ENCODE measurements at places on chromosomes 3 and 15.
A peak's percentile ranks its signal among the peaks of the same experiment; 100 is the strongest.

DNA sequence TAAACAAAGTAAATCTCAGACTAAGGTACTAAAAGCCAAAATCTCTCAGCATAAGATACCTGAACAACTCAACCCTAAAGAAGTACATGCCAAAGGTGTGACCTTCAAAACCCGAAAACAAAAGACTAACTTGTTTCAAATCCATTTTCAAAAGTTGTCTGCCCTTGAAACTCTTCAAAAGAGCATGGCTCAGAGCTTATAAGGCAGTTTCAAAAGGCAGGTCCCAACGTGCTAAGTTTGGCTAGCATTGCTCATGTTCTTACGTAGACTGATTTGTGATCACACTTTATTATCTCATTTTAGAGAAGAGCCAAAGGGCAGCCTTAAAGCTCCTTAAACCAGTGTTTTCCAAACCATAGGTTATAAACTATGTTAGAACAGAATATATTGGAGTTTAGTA, 112.2 kb downstream of the FEZF2 start:
- no peak for DNase-seq

DNA sequence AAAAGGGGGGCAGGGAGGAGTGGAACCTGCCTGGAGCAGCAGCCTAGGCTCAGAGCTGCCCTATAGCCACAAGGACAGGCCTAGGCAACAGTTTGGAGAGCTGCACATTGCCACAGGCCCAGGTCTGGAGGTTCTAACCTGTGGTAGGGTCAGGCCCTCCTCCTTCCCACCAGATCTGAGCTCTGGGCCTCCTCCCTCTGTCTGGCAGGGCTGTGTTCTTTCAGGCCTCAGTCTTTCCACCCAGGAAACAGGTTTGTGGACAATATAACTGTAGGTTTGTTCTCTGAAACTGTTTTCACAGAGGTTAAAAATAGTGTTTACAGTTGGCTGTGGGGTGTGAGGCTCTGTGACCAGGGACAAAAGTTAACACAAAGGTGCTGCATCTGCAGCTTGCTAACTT, 9.0 kb upstream of the CAMKV start:
- DNase-seq = no peak

DNA sequence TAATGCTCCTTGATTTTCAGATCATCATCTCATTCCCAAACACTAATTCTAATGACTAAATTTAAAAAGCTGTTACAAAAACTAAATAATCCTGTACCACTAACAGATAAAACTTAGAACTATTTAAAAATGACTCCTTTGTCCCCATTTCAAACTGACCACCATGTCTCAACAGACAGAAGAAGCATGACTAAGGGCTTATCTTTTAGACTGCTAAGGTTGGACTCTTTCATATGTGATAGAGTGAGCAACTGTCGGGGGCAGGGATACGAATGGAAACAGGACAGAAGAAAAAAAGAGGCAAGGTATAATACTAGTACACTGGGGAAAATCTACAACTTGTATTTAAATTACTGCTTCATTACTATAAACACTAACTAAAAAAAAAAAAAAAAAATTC, 23.3 kb downstream of the SNX4 start:
- DNase-seq = no peak

DNA sequence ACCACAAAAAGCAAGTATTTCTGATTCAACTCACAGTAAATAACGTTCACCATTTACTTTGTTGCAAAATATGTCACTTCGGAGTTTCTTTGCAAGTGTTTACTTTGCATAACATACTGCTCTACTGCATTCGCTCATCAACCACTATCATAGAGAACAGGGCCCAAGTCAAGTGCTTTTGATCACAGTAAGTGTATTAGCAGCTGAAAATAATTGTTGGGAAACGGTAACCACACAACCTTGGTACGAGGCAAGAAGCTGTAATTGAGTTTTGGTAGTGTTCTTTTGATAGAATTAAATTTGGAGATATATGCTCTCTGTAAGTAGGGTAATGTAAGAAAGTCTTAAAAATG, 80.1 kb downstream of the SATB1 start:
- DNase-seq = no peak

DNA sequence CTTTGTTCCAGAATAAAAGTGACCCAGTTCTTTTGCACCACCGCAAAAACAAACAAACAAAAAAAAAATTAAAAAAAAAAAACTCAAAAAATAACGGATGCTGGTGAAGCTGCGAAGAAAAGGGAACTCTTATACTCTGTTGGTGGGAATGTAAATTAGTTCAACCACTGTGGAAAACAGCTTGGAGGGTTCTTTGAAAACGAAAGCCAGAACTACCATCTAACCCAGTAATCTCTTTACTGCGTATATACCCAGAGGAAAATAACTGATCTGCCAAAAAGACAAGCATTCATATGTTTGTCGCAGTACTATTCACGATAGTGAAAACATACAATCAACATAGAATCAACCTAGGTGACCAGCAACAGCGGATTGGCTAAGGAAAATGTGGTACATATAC, 298.9 kb upstream of the CBLB start:
- DNase-seq = no peak

GRCh38 chr3:130895690-130896488, 2.0 kb downstream of the ATP2C1 start:
- no peak for DNase-seq

- peak; percentile 63 for DNase-seq
Observed at GRCh38 chr3:64267721-64268604, 42.7 kb upstream of the PRICKLE2 start.

DNA sequence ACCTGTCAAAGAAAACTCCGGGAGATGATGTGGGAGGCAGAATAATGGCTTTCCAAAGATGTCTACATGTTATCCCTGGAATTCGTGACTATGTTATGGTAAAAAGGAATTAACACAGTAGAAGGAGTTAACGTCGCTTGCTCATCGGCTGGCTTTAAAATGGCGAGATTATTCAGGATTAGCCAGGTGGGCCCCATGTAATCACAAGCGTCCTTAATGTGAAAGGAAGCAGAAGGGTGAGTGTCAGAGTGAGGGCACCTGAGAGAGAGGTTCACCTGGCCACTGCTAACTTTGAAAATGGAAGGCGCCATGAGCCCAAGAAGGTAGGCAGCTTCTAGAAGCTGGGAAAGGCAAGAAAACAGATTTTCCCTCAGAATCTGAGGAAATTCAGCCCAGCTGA, 557.2 kb downstream of the EPHB1 start:
- no peak for DNase-seq

DNA sequence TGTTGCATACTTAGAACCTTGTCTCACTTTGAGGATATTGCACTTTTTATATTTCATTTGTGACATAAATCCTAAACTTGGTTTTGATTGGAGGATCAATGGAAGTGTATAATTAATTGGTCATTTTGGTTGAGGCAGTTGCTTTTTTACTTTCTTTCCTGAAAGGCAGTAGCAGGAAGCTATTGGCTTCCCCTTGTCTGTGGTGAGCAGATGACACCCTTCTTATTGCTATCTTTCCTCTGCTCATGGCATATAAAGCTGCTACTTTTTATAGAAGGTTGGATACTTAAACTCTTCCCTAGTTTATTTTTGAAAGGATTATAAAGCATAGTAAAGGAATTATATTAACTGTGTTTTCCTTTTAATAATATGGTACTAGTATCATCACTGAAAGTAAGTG, 28.6 kb downstream of the FAM98B start:
- DNase-seq = no peak

GRCh38 chr3:185677146-185677829, 91.2 kb downstream of the SENP2 start:
- DNase-seq = no peak

All from posterior cingulate gyrus (tissue), 11 donors.